NCI-H446 treated with DMSO at 0.1 percent for 48 hours (cell line): ENCODE measurements at places on chromosomes 3 and 15.

DNA sequence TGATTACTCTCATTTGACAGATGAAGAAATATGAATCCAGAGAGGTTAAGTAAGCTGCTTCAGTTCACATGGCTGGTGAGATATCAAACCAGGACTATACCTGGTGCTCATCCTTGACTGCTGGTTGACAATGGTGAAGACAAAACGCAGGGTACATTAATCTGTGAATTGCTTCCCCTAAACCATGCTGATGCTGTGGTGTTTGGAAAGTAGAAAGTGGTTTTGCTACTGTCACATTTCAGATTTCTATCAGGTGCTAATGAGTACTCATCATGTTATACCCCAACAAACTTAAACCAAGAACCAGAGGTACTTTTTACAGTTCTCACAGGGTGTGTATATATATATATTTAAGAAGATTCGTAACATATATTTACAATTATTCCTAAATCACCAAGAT, 85.0 kb upstream of the PRTG start:
- DNase-seq, result no peak

DNA sequence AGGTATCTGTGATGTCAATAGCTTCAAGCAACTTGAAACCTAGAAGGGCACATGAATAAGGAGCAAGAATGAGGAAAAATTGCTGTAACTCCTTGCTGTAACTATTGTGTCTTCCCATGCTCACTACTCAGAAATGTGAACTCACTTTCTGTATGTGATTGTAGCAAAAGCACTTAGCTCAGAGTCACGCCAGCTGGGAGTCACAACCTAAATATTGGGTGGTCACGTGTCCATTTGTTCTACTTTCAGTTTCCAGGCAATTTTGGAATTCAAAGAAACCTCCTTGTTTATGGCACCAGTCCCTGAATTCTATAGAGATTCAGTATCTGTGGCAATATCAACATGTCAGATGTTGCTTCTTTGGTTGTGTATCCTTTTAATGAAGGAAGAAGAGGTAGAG, 241.6 kb upstream of the AZI2 start:
- no peak for DNase-seq

- no peak for DNase-seq
Measured at GRCh38 chr15:67074886-67075229, 9.5 kb downstream of the SMAD3 start.

- DNase-seq, result no peak
Measured at GRCh38 chr15:89127054-89127702, 38.9 kb downstream of the ABHD2 start.

- DNase-seq, result no peak
Measured at GRCh38 chr3:38306941-38307340, 24.8 kb downstream of the SLC22A14 start.

- no peak for DNase-seq
Measured at GRCh38 chr15:68447976-68448755, 16.2 kb upstream of the ITGA11 start.

DNA sequence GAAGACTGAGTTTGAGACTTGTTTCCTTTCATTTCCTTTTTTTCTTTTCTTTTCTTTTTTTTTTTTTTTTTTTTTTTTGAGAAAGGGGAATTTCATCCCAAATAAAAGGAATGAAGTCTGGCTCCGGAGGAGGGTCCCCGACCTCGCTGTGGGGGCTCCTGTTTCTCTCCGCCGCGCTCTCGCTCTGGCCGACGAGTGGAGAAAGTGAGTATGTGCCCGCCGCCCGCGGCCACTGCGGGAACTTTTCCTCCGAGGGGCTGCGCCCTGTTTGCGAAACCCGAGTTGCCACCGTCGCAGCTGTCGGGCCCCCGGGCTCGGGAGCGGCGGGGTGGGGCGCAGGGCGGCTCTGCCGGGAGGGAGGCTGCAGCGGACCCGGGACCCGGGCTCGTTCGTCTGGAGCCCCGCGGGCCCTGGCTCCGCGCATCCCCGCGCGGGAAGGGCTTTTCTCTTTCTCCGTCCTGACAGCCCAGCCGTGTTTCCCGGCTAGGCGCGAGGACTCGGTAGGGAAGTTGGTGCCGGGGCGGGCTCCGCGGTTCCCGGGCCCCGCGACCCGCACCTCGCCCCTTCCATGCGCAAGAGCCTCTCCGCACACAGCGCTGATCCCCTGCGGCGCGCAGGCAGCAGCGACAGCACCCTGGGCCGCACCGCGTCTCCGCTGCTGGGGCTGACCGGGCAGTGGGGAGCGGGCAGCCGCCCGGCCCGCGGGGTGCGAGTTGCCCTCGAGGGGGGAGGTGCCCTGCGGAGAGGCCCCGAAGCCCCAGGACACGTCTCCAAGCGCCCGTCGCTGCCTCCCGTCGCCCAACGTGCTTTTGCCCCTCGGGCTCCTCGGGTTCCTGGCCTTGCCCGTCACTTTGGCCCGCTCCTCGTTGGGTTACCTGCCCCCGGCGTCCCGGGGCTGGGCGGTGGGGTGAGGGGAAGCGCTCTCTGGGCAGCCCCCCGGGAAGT, 1.4 kb downstream of the IGF1R start:
- DNase-seq, result no peak

DNA sequence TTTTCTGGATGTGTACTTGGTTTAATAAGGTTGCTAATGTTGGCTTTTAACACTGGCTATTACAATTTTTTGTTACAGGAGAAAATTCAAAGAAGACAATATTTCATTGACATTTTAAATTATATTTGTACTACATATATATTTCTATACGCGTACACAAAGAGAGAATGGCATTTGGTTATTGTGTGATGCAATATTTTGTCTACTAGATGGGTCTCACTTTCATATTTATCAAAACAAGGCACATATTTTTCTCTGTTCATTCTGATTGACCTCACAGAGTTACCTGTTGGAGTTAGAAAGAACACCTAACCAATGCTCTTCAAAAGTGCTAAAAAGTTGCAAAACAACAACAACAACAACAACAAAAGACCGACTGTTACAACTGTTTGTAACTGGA, 50.2 kb upstream of the VGLL3 start:
- DNase-seq, result no peak

- DNase-seq, result no peak
Measured at GRCh38 chr15:70209499-70209898, 111.8 kb upstream of the TLE3 start.

GRCh38 chr3:111613294-111613693, 18.1 kb upstream of the ZBED2 start:
- DNase-seq, result no peak

- DNase-seq, result peak; percentile 29
Measured at GRCh38 chr15:88476635-88477060, 9.1 kb downstream of the MRPS11 start.

DNA sequence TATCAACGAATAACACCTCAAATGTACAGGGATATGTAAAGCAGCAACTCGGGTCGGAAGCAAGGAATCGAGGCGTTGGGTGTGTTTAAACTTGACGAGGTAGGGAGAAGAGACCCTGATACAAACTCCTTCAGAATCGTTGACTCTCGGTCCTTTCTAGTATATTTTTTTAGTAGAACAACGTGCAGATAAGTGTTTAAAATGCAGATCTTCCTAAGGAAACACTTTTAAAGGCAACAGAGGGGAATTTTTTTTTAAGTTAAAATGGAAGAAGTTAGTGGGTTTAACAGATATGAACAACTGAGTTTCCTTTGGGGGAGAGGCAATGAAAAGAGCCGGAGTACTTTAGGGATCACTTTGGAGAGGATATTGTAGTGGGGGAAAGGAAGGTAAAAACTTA, 1.1 kb upstream of the KPNA4 start:
- no peak for DNase-seq

DNA sequence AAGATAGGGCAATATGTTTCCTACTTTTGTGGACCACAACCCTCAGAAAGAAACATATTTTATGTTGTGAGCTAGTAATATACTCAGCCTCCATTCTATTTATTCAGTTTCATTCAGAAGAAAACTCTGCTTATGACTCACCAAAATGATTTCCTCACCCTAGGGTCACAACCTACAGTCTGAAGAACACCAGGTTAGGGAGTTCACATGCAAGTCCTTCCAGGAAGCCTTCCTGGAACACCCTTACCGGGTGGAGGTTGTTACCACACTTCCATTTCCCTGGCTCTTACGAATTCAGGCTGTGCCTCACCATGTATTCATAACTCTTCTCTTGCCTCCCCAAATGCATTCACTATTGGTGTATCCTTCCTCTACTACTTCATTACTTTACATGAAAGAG, 228.0 kb upstream of the ADAMTS9 start:
- DNase-seq, result no peak

DNA sequence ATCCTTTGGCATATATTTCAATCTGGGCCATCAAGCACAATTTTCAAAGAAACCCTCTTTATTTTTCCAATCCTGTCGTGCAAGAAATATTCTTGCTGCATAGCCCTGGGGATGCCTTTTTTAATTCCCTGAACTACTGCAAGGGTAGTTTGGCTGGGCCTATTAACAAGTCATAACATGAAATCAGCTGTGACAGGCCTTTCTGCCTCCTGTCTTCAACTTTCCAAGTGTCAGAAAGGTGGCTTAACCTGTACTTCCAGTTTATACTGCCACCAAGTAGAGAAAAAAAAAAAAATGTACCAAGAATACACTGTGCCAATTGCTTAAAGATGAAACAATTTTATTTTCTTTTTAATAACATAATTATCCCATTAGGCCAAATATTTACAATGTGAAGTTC, 32.4 kb upstream of the SPPL2A start:
- DNase-seq, result no peak

GRCh38 chr3:8663177-8664061, 18.8 kb upstream of the SSUH2 start:
- no peak for DNase-seq

DNA sequence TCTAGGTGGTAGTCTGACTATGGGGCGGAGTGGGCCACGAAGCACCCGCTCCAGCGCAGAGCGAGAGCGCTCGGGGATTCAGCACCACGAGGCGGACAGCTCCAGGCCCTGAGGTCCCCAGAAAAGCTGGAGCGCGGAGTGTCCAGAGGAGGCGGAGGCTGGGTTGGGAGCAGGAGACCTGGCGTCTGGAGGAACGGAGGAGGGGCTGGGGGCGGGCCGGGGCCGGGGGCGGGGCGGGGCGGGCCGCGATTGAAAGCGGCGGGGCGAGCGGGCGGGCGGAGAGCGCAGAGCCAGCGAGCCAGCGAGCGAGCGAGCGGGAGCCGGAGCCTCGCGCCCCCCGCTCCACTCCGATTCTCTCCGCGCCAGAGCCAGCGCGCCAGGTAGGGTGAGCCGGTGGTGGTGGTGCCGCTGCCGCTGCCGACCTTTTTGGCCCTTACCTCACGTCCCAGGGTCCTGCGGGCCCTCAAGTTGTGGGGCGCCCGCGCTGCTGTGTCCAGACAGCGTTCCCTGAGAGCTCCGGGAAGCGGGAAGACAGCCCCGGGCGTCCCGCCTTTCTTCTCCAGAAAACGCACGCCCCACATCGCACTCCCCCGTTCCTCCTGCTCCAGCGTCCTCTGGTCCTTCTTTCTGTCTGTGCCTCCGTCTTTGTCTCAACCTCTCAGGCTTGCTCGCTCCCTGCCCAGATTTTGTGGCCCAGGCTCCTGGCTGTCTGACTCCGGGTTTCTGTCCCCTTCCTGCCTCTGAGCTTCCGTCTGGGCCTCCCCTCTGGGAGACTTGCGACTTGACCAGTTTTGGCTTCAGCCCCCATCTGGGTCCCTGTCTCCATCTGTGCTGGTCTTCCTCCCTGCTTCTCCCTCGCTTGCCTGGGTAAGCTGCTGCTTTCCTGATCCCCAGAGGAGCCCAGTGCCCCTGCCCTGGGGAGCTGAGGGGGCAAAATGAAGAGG, at the start of gene GRM2:
Gene GRM2 (plus strand): TSS at position 281 of the 944 bp plus-strand sequence. CDS start 1,916 bp downstream, outside the sequence.
- peak; percentile 11 for DNase-seq

DNA sequence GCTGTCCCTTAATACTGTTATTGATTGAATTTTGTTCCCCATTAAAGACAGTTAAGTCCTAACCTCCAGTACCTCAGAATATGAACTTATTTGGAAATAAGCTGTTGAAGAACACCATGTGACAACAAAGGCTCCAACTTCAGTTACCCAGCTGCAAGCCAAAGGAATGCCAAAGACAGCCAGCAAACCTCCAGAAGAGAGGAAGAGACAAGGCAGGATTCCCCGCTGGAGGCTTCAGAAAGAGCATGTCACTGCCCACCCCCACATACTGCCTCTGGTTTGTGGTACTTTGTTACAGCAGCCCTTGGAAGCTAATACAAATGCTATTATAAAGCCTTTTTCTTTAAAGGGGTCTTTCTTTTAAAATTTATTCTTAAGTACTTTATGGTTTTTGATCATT, 18.4 kb upstream of the NEK10 start:
- no peak for DNase-seq

DNA sequence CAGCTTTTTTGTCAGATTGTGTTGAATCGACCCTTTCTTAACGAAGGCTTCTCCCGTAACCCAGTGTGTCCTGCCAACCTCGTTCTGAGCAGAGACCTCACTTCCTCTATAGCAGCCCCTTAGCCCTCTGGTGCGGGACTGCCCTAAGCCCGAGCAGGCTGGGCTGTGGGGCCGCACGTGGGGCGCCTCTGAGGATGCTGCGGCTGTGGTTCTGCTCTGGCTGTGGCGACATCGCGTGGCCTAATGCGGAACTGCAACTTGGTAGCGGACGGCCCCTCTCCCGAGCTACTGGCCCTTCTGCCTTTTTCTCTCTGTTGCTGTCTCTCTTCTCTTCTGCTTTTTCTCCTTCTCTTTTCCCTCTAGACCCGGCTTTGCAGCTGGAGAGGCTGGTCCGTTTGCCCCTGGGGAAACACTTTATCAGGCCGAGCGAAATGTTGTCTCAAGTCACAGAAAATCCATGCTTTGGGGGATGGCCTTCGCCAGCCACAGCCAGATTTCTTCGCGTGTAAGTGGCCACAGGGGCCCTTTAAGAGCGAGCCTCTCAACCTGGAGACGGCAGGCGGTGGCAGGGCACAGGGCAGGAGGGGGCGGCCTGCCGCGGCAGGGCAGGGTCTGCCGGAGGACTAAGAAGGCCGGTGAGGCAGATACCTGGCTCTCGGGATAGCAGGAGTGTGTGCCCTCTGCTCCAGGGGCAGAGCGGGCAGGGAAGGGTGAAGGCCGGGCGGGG, 19.4 kb upstream of the KIF23 start:
- DNase-seq, result no peak

DNA sequence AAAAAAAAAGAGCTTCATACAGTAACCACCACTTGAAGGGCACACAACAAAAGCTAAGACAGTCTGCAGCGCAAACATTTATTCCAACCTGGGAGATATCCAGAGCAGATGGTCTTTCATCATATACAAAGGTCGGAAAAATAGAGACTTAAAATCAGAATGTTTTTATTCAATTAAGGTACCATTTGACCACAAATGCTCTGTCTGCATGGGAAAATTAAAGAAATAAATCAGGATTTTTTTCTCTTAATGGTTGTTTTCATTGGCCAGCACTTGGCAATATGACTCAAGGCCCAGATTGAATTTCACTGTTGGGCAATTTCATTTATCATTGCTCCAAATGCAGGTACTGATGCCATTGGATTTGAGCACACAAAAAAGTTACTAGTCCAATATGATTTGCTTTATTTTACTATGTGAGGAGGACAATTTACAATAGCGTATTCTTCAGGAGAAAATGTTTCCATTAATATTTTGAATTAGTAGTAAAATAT, 145.9 kb upstream of the AGTR1 start:
- DNase-seq, result no peak

GRCh38 chr3:128426128-128426921, 40.4 kb downstream of the DNAJB8 start:
- DNase-seq, result no peak

GRCh38 chr3:16439848-16440708, 73.4 kb downstream of the RFTN1 start:
- DNase-seq, result no peak

- DNase-seq, result no peak
Measured at GRCh38 chr3:46354984-46355383, 1.1 kb downstream of the CCR2 start.
